ENCODE measurements at places on chromosomes 1 and 21.

- DNase-seq, result no peak
Observed at GRCh38 chr1:202165942-202166843, 5.8 kb upstream of the PTPN7 start.

DNA sequence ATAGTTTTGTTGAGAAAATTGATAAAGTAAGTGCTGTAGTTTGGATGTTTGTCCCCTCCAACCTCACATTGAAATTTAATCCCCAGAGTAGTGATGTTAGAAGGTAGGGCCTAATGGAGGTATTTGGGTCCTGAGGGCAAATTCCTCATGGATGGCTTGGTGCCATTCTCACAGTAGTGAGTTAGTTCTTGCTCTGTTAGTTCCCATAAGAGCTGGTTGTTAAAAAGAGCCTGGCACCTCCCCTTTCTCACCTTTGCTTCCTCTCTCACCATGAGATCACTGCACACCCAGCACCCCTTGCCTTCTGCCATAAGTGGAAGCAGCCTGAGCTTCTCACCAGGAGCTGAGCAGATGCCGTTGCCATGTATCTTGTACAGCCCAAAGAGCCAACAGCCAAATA, 354.8 kb upstream of the NFIA start:
- DNase-seq, result no peak

GRCh38 chr21:31204801-31205200, 139.3 kb downstream of the TIAM1 start:
- no peak for DNase-seq

GRCh38 chr1:200493344-200493743, 83.5 kb upstream of the ZNF281 start:
- DNase-seq, result no peak

GRCh38 chr1:89279011-89279466, 6.4 kb upstream of the GBP5 start:
- DNase-seq, result peak; percentile 18

GRCh38 chr1:176802316-176802715, 339.3 kb downstream of the PAPPA2 start:
- DNase-seq, result no peak

GRCh38 chr1:155254714-155255242, 505 bp downstream of the ENTREP3 start:
- DNase-seq, result no peak

All from CD4-positive, alpha-beta T cell treated with Interleukin-4 for 1 hour (primary cell).